ENCODE measurements at places on chromosomes 16 and 17. TPM values are rescaled to one million over a fixed set of nuclear protein-coding genes. Genes with fewer than 3 reads are reported as not detected.

GRCh38 chr17:27264068-27264812 lies 29.7 kb upstream of the WSB1 start:
- no peak for DNase-seq

GRCh38 chr17:73165616-73166404 lies 1.0 kb downstream of the SSTR2 start:
- no peak for DNase-seq

Gene TPSG1
- 0.85 TPM for polyA plus RNA-seq

Gene PHKB
- polyA plus RNA-seq = 101 TPM

Gene ABCC3
- 11.8 TPM for polyA plus RNA-seq
